ENCODE measurements at places on chromosomes 3 and 15.

DNA sequence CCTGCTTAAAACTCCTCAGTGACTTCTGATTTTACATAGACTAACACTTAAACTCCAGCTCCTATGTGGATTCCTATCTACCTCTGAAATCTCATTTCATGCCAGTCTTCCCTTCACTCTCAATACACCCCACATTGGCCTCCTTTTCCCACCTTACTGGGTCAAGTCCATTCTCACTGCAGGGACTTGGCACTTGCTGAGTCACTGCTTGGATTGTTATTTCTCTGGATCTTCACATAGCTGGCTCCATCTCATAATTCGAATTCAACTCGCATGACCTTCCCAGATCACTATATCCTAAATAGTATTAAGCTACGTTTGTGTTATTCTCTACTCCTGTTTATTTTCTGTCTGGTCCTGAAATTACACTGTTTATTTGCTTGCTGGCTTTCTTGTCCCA lies 59.6 kb upstream of the FRMD4B start:
- DNase-seq = no peak

DNA sequence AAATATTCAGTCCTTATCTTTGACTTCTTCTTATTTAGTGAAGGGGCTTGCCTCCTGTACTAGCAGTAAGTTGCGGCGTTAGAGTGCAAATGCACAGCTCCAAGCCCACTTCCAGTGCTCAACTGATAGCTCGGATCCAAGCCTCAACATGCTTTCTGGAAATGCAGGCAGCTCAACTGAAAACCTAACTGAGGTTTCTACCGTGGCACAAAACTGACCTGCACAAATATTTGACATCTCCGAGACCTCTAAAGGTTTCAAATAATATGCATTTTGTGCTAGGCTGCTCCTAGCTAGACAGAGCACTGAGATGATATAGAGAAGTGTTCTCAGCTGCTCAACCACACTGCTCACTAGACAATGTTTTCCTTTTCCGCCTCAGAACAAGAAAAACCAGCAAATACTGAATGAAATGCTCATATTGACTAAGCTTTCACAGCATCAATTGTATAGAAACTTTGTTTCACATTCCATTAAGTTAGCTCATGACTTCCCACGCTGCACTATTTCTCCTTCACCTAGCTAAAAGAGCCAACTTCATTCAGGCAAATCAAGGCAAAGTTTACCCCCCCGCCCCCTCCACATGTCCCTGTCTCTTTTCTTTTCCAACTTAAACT lies 822 bp downstream of the ZNF385D start:
- DNase-seq = no peak

GRCh38 chr3:3069723-3070122 lies 40.5 kb downstream of the IL5RA start:
- DNase-seq = no peak

- DNase-seq = no peak
Measured at GRCh38 chr15:63501256-63502089, 2.9 kb upstream of the USP3 start.

DNA sequence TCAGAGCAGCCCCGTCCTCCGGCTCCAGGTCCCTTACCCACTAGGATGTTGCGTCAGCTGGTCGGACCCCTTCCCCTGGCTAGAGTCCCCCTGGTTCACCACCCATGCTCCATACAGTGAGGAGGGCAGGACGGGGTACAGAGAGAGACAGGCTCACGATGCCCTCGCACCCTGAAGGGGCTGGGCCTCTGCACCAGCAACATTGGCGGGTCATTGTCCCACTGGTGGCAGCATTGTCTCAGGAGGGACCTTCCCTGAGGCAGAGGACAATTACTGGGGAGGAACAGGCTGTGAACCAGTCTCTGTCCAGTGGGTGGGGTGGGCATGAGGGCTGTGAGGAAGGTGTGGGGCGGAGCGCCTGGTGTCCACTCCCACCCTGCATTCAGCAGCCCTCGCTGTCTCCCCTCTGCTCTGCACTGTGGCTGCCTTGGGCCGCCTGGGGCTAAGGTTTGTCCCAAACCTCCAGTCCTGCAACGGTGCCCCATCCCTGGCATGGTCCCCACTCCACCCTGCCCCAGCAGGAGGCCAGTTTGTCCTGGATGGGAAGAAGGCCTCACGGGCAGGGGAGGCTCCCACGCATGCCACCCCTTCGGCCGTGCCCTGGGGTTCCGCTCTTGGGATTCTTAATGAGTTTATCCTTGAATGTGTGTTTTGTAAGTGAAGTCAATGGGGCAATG lies 48.0 kb upstream of the KLF13 start:
- peak; percentile 3 for DNase-seq

GRCh38 chr15:69185706-69186105 lies 25.3 kb downstream of the GLCE start:
- no peak for DNase-seq

GRCh38 chr3:160445854-160446253 lies 3.7 kb downstream of the TRIM59 start:
- no peak for DNase-seq

- DNase-seq = no peak
Measured at GRCh38 chr3:81699536-81700320, 61.7 kb downstream of the GBE1 start.

DNA sequence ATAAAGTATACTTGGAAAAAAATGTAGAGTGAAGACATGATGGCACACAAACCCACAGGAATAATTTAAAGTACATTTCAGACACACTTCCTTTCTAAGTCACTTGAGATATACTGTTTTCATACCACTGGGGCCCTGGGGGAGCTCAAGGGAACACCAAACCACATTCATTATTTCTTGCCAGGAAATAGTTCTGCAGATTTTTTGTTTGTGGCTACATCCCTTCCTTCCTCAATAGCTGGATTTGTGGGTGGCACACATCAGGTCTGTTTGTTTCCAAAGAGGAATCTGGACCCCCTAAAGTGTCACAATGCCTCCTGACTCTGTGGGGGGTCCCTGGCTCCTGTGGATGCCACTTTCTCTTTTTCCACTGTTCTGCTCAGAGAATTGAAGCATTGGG lies 153.5 kb upstream of the COL8A1 start:
- no peak for DNase-seq

DNA sequence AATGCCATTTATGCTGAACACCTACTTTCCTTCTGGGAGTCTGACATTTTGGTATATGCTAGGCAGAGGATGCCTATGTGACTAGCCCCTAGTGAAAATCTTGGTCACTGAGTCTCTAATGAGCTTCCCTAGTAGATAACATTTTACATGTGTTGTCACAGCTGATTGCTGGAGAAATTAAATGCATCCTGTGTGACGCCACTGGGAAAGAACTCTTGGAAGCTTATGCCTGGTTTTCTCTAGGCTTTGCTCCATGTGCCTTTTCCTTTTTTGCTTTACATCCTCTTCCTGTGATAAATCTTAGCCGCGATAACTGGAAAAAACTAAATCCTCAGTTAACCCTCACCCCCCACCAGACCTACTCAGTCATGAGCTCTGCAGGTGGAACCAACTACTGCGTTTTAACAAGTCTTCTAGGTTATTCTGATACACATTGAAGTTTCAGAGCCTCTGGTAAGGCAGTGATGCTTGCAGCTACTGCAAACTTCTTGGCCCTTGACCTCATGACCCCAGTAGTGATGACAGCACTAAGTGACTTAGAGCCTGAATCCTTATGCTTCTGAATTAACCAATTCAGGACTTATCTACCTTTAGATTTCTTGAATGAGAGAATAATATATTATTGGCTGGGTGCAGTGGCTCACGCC lies 292.4 kb upstream of the SOX14 start:
- no peak for DNase-seq

GRCh38 chr3:179526482-179526881 lies 36.2 kb upstream of the ACTL6A start:
- no peak for DNase-seq

- DNase-seq = no peak
Measured at GRCh38 chr3:99953596-99953995, 135.9 kb downstream of the CMSS1 start.

DNA sequence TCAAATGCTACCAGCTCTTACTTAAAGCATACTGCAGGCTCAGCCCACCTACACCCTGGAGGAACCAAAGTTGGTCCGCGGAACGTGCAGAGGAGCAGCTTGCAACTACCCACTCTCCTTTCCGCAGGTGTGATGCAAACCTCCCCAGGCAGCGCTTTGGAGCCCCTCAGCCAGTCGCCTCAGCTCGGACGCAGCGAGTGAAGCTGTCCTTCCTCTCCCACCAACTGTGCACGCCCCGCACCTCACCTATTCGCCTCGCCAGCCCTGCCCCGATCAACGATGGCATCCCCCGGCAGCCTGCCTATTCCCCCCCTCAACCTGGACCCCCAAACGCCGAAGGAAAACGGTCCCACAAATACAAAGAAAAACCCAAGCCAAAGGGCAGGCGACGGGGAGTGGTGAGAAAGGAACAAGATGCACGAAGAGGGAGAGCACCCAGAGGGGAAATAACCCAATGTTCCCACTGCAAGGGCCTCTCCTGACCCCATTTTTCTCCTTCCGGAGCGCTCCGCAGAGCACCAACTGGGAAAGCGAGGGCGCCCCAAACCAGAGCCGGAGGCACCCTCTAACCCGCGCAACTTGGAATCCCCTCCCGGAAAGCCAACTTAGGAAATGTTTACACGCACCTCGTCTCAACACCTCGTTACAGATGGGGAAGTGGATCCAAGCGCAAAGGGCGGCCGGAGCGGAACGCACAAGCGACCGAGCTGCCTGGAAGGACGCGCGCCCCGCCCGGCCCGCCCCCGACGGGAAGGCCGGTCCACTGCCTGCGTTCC lies 665 bp downstream of the GLB1 start:
- peak; percentile 26 for DNase-seq

- no peak for DNase-seq
Measured at GRCh38 chr3:3648988-3649679, 150.1 kb upstream of the LRRN1 start.

DNA sequence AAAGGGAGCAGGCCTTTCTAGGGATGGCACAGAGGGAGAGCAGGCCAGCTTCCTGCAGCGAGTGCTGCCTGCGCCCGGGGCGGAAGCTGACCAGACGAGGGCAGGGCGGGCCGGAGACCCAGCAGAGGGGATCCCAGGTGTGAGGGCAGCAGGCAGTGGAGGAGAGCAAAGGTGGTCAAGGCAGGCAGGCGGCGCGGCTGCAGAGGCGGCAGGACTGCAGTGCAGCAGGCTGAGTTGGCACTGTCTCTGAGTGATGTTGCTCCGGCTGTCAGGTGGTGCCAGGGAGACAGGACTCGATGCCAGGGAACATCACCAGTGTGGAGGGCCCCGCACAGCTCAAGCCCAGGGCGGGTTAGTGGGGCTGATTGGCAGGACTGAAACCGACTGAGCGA lies 22.3 kb upstream of the PLXNA1 start:
- DNase-seq = no peak

GRCh38 chr3:63963496-63963895 lies 51.3 kb upstream of the SCAANT1 start:
- no peak for DNase-seq

DNA sequence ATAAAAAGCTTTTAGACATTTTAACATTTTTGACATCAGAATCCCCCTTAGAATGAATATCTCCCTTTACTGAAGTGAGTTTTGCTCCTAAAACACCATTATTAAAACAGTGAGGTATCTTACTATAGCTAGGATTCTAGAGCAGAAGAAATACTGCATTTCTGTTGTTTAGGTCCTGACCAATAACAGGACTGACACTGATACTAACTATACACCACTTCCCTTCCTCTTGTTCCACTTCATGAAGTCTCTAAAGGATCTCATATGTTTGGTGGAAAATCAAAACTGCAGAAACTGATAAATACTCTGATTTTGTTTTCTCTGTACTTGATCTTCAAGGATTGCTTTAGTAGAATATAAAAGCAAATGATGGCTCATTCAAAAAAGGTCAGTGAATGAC lies 230.7 kb downstream of the SUCLG2 start:
- DNase-seq = no peak

- DNase-seq = no peak
Measured at GRCh38 chr3:40695848-40696247, 171.1 kb downstream of the ZNF621 start.

DNA sequence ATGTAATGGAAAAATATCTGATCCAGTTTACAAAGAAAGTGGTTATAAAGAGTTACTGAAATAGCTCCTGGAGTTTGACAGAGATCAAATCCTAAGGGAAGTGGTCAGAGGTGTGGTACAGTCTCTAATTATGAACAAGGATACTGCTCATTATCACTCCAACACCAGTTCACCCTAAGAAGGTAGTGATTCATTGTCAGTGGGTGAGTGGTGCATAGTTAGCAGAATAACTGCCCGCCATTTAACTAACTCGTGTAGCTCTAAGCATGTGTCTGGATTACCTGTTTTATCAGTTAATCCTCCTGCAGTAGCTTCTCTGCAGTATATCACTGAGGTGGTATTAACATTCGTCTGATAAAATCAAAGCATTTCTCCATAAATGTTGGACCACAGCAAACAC lies 700.1 kb downstream of the NLGN1 start:
- DNase-seq = no peak

DNA sequence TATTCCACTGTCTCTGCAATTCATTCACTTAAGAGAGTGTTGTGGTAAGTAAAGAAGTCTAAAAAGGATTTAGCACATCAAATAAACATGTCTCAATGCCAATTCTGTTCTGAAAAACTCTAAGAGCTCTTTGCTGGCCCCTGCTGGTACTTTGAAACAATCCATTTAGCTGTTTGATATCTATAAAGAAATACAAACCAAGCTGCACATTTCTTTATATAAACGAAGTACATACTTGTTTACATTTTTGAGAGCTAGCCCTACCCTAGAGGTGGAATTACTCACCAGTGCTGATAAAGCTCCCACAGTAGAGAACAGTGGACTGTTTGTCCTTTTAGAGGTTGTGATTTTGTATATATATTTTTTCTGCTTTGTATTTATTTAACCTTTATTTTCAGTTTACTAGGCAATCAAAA lies 75.5 kb downstream of the NEDD4 start:
- no peak for DNase-seq

DNA sequence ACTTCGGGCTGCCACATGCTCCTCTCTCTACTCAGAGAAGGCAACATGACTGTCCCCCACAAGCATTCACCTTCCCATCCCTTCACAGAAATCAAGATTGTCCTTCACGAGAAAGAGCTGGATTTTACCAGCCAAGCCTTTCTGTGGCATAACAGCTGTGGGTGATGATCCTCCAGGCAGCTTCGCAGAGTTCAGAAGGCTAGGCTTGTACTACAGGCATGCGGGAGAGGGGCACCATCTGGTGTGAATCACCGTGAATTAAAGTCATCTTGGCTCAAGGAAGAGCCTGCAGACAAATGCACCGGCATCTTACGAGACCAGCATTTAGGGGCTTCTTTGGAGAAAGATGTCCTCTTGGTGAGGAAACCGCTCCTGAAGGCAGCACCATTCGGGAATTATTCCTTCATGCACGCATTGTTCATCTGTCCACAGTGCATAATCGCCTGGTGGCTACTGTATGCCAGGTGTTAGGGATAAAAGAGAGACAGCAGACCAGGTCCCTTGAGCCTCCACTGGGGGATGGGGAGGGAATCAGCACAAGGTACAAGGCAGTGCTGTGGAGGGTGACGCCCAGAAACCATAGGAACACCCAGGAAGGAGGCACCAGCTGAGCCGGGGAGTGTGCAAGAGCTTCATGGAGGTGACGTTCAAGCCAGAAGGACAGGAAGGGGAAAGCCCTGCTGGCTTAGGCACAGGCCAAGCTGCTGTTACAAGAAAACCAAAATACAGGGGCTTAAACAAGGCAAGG lies 108.6 kb downstream of the TMEM266 start:
- DNase-seq = no peak

- no peak for DNase-seq
Measured at GRCh38 chr15:68056097-68056865, 2.2 kb downstream of the PIAS1 start.

Measured in activated T-cell treated with anti-CD3 and anti-CD28 coated beads, Interleukin-2, amount 50 U/mL, for 4 hours (primary cell).